Progenitor cell of endocrine pancreas (in vitro differentiated cells): ENCODE measurements at places on chromosomes 7 and 10. TPM values are rescaled to one million over a fixed set of nuclear protein-coding genes. Genes with fewer than 3 reads are reported as not detected.

TFEC gene
- not detected in 2 replicates for total RNA-seq

DNA sequence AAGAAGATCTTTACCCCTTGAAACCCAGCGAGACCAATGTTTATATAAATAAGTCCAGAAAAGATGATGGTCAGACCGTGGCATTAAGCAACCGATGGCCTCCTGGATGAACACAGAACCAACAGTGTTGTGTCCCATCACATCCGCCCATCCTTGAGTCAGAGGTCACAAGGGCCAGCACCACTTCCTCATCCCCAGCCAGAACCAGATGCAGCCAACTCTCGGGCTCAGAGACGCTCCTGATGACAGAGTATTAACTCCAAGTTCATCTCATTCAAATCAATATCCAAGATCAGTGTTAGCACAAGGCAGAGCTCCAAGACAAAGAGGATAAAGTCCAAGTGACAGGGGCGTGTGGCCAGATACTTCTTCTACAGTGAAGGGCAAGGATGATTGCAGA is 63.5 kb downstream of the FAM53B start:
- no peak for DNase-seq

DNA sequence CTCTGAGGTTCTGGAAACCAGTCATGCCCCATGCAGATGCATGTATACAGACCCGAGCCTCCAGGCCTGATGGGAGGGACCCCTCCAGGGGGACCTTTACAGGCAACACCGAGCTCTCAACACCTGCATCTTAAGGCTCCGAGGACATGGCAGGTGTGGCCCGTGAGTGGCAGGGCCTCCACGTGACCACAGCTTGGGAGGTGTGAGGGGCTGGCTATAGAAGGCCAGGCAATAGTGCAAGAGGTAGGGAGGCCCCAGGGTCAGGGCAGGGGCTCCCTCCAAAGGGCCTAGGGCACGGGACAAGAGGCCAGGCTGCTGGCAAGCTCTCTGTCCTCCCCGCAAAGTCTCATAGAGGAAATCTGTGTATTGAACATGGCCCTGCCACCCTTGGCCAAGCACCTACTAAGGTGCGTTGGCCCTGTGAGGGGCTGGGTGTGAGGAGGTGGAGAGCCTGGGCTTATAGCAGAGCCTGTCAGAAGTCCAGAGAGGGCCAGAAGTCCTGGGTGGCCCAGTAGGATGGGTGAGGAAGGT is 134.2 kb downstream of the PTPN20 start:
- DNase-seq, result no peak

DNA sequence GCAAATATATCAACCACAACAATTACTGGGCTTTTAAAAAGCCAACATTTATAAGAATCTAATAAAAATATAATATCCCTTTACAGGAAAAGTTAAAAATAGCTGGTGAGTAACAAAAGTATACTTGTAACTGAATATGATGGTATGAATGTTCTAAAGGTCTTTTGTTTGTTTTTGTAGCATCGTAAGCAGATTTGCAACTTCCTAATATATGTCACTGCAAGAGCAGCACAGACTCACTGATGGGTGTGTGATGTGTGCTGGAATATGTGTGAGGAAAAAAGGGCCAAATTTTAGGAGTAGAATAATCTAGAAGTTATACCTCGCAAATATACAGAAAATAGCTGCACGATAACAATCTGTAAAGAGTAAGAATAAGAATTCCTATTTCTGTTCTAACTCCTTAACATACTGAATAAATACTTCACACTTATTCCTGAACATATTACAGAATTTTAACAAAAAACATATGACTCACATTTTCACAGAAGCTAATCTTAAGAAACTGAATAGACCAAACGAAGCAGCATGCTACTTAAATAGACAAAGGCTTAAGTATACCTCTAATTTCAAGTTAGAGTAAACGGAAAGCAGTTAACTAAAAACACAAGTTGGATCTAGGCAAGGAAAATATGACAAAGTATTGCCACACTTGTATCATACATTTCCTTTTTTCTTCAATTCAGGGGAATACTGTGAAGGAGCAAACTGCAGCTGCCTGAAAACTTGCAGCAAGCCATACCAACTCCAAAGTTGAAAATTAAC is 9.6 kb downstream of the ETV1 start:
- DNase-seq, result no peak

DNA sequence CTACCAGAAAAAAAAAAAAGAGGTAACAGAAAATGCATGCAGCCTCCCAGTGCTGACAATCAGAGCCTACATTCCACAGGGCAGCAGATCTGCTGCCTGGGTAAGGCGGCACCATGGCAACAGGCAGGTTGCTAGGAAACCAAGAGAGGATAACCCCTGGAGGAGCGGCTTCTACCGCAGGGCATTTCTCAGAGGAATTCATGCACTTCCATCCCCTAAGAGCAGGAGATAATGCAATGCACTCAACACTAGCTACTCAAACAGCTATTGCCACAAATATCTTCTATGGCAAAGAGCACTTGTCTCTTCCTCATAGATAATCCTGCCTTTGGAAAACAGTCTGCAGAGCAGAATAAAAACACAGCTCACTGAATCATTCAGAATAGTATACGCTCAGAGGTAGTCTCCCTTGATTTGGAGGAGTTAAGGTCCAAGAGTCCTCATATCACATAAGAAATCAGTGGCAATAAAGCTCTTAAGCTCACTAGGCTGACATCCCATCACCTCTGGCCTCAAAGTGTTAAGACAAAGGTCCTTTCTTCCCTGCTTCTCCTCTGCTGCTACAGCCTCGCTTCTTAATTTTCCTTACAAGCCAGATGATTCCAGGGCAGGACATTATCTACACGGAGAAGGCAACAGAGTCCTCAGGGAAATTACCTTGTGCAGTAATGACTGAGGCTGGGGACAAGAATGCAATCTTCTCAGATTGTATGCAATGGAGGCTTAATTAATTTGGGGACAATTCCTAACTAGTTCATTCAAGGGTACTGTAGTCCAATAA is 10.7 kb downstream of the PSAP start:
- DNase-seq, result peak; percentile 66

- no peak for DNase-seq
Measured at GRCh38 chr7:29352041-29352440, 157.5 kb downstream of the CHN2 start.

- DNase-seq, result no peak
Measured at GRCh38 chr7:134502463-134503371, 24.6 kb upstream of the AKR1B10 start.
